ENCODE measurements at places on chromosomes 2 and 18.

DNA sequence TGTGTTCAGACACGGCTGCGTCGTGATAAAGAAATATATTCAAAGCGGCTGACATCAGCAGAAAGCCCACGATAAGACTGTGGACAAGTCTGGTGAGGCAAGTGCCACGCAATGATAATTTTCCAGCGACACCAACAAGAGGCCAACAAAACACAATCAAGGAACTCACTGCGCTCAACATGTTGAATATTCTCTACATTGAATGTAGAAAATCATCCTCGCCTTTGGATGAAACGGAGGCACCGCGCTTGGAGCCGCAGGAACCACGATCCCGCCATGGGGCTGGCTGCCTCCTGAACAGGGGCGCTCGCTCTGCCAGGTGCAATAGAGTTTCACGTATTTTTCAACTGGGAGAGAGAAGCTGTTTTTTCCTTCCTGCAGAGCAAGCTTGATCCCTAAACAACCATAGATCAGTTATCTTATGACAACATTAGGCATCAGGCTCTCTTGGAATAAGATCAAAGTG, 220.3 kb downstream of the ATAD2B start:
- DNase-seq = no peak

- peak; percentile 23 for DNase-seq
Observed at GRCh38 chr2:24382363-24383073, 22.2 kb upstream of the ITSN2 start.

GRCh38 chr18:50231621-50232020, 34.7 kb downstream of the CFAP53 start:
- no peak for DNase-seq

DNA sequence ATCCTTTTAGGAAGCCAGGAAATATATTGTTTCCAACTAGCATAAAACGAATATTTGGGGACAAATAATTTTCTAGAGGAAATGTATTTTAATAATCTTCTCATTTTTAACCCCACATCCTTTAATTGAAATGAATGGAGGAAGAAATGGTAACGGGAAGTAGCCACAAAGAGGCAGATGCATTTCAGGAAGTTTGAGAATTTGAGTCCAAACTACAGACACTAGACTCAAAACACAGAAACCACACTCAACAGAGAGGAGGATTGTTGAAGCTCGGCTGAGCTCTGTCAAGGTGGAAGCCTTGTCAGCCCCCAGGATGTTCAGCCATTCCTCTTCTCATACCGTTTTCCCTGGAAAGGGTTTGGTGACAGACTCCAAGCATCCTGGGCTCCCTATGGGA, 288.5 kb downstream of the NAPG start:
- no peak for DNase-seq

DNA sequence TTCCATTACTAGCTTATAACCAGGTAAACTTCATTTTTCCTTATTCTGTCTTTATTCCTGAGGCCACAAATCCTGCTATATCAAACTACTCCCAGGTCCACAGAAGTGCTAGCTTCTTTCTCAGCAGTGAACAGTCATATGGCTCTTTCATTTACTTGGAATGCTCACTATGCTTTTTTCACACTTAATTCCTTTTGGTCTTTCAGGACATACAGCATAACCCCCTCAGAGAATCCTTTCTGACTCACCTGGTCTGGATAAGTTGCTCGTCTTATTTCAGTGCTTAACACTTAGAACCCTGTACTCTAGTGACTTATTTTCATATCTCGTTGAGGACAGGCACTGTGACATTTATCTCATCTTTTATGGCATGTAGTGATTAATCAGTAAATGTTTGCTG, 325.0 kb upstream of the UBE2E3 start:
- no peak for DNase-seq

DNA sequence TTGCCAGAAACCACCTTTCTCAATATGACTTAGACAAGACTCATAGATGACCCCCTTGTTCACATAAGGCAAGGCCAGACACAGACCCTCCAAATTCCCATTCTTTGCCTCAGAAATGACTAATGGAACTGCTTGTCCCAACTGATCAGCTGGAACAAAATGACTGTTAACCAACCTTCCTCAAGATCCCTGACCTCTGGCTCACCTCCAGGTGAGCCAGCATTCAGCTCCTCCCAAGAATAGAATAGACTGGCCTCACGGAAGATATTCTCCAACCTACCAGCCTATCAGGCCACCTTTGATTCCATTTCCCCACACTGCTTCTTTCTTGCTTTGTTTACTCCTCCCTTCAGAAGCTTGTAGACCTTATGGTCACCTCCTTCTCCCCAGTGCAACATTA, 195.7 kb upstream of the VWC2L start:
- no peak for DNase-seq

DNA sequence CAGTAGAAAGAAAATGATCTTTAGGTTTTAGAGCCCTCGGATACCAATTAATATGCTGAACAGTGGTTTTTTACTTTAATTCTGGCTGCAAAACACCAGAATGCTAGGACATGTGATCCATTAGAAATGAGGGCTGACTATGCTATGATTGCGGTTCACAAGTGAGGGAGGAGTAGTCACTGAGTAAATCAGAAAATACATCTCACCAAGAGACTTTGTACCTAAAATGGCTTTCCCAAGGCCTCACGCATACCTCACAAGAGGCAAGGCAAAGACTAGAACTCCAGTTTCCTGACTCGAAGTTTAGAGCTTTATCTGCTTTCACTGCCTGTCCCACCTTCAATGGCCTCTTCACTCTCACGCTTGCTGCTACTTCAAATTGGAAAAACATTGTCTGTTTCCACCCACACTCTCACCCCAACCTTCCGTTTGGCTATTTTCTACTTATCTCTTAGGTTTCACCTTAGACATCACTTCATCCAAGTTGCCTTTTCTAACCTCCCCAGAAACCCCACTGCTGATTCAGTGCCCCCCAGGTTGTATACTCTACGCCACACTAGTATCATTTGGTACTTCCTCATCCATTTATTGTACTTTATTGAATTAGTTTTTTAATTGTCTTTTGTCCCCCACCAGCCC, 5.1 kb upstream of the MBD2 start:
- no peak for DNase-seq

- no peak for DNase-seq
Observed at GRCh38 chr18:6595666-6596065, 133.8 kb upstream of the ARHGAP28 start.

DNA sequence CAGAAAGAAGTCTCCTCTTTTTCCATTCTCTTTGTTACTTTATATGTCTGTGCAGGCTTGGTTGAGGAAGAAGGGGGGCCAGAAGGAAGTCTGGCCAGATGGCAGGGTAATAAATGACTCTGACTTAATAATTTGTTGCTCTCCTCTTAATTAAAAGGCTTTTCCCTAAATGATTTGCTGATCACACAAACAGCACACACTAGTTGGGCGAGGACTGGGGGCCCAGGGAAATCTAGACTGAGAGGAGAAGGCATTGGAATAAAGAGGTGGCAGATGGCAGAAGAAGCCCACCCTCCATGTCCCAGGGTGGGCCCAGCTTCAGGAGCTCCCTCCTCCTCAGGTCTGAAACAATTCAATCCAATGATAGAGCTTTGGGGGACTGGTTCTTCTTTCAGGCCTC, 12.7 kb upstream of the SMARCAL1 start:
- no peak for DNase-seq

- DNase-seq = no peak
Observed at GRCh38 chr2:15127301-15127700, 433.8 kb downstream of the NBAS start.

DNA sequence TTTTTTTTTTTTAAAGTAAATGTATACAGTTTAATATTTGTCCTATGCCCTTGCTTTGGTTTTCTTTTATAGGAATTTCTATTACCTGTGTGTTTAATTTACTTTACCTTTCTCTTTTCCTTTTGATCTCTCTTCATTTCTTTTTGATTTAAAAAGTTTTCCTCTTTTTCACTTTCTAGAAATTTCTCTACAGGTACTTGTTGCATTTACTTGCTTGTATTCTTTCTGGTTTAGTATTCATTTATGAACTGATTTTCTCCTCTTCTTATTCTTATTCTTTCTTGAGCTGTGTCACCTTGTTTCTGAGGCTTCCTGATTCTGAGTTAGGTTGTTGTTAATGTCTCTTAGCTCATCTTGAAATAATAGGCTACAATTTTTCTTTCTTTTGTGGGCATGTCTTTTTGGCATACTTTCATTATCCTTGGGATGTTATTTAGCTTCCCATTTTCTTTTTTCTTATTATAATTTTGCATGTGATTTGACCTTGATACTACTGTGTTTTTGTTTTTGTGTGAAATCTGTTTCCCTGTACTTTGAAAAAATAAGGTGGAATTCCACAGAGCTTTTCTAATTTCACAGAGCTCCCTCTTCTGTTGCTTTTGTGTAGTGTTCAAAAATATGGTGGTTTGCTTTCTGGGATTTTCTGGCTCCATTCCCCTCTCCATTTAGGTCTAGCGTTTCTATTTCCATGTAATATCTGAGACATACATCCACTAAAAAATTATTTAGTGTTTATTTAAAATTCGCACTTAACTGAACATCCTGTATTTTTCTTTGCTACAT, 25.5 kb upstream of the ALMS1 start:
- DNase-seq = no peak

DNA sequence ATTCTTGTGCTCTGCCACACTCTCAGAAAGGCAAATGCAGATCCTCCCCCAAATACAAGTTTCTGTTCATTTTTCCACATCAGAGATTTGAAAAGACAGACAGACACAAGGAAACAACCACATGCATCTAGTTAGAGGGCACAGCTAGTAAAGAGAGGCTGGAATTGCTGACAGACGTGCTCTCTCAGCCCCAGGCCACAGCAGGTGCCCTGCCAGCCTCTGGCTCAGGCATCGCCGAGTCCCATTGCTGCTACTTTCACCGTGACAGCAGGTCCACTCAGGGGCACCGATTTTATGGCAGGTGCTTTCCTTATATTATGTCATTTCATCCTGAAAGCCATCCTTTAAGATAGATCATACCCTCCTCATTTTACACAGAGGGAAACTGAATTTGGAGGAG, 507.5 kb downstream of the EIPR1 start:
- DNase-seq = no peak
